Activated naive CD8-positive, alpha-beta T cell treated with anti-CD3 and anti-CD28 coated beads for 36 hours (primary cell): ENCODE measurements at places on chromosomes 2 and 18.

DNA sequence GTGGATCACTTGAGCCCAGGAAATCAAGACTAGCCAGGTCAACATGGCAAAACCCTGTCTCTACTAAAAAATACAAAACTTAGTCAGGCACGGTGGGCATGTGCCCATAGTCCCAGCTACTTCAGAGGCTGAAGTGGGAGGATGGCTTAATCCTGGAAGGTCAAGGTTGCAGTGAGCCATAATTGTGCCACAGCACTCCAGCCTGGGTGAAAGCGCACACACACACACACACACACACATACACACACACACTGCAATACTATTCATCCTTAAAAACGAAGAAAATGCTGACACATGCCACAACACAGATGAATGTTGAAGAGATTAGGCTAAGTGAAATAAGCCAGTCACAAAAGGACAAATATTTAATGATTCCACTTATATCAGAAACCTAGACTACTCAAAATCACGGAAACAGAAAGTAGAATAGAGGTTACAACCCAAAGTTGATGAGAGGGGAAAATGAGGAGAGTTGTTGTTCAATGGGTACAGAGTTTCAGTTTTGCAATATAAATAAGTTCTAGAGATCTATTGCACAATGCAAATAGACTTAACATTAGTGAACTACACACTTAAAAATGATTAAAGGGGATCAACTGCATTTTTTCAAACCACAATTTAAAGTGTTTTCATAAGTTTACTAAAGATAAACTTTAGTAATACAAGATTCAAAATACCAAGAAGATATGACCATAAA lies 114.5 kb downstream of the USP34 start:
- no peak for DNase-seq

DNA sequence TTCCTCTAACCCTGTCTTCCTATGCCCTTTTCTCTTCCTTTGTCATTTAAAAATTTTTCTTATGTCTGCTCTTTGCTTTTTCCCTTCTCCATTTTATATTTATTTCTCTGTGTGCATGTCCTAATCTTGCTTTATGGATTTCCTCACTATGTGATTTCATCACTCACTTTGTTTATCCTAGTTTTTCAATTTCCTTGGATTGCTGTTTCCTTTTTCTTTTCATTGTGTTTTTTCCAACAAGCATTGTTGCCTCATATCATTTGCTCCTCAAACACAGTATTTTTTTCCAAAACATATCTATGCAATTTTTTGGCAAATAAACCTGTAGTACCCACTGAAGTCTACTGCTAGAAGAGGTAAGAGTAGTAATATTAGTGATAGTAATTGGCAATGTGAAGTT lies 67.4 kb upstream of the PNPT1 start:
- DNase-seq = no peak

DNA sequence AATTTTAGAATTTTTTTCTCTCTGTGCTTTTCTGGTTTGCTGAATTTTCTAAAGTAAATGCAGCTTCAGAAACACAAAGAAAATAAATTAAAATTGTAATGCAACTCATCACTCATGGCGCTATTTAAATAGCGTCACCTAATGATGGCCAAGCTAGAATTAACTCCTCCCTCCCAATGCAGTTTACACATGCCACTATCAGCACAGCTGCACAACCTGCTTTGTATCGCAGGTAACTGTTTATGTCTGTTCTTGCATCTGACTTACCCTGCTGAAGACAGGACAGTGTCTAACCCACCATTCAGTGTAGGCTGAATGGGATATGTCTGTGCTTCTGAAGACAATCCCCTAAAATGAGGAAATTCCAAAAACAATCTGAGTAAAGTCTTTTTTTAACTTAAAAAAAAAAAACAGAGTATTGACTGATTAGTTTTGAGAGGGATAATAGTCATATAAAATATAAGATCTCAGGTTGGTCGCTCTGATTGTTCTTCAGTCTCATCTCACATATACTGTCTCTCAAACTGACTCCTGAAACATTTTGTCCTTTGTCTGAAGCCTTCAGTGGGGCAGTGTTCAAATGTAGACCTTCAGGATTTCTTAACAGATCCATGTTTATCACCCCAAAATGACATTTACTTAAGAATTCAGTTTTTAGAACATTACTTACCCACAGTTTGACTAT lies 271.4 kb downstream of the ZEB2 start:
- DNase-seq = no peak

GRCh38 chr2:239601201-239601851 lies 200.5 kb upstream of the HDAC4 start:
- DNase-seq = no peak

DNA sequence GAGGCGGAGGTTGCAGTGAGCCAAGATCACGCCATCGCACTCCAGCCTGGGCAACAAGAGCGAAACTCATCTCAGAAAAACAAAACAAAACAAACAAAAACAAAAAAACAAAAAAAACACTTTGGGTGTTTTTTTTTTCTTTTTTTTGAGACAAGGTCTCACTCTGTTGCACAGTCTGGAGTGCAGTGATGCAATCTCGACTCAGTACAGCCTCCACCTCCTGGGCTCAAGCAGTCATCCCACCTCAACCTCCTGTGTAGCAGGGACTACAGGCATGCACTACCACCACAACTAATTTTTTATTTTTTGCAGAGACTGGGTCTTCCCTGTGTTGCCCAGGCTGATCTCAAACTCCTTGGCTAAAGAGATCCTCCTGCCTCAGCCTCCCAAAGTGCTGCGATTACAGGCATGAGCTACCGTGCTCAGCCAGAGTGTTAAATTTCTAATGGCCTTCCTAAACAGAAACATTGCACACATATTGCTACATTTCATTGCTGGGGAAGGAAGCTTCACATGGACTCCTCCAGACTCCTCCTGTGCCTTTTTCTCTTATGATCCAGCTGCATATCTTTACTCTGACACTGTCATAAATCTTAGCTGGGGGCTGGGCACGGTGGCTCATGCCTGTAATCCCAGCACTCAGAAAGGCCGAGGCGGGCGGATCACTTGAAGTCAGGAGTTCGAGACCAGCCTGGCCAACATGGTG lies 19.7 kb downstream of the STARD7 start:
- no peak for DNase-seq

DNA sequence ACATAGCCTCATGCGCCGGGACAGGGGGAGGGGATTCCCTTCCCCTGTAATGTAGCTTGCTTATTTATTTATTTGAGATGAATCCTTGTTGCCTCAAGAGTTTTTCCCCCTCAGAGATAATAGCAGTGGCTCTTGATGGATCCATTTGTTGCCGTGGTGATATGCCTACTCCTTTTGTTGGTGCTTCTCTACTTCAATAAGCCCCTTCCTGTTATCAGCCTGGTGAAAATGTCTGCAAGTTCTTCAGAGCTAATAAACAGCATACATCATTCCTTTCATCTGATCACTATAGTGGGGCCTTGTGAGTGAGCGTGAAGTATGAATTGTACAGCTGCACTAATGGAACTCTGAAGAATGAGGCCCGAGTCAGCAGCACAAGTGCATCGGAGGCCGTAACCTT lies 19.4 kb downstream of the FZD5 start:
- DNase-seq = no peak

DNA sequence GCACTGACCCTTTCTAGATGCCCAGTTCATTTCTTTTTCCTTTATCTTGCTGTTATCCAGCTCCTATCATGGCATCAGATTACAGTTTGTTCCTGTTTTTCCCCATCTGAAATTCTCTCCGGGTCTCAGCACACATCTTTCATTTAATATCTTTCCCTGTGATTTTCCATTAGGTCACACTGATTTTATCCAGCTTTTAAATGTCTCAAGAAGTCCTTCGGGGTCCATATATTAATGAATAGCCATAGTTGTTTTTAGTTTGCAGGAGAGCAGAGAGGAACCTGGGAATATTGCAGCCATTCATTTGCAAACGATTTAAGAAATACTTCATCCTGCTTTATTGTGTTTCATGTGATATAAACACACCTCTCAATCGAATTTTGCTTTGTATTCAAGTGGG lies 374.2 kb downstream of the TDRD15 start:
- no peak for DNase-seq

GRCh38 chr2:168185583-168186274 lies 61.7 kb downstream of the STK39 start:
- no peak for DNase-seq

- no peak for DNase-seq
Measured at GRCh38 chr18:22084547-22084946, 84.8 kb upstream of the GATA6 start.

DNA sequence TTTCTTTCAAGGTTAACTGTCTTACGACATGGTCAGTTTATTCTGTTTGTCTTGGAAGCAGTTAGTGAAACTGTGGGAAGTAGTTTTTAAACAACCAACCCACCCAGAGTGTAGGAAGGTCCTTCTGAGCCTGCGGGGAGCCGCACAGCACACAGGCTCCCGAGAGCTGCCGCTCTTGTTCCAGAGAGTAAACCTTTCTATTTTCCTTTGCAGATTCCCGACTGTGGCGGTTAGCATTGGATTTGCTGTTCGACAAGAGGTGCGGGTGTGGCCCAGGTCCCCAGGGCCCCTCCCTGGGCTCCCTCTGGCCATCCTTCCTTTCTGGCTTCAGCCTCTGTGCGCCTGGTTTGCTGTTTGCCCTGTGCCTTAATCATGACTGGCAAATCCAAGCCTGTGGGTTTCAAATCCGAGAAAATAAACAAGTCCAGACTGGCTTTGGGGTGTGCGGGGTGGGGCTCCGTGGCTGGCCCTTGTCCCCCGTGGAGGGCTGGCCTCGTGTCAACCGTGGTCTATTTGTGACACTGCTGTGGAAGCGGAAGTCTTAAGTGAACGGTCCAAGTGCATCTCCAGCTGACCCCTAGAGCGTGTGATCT lies 30.7 kb downstream of the IMPA2 start:
- no peak for DNase-seq
